ENCODE measurements at places on chromosomes 5 and 9.

GRCh38 chr9:111190347-111190746 is 139.7 kb downstream of the OR2K2 start:
- DNase-seq, result no peak

GRCh38 chr5:137836997-137837396 is 30.7 kb upstream of the MYOT start:
- DNase-seq, result no peak

DNA sequence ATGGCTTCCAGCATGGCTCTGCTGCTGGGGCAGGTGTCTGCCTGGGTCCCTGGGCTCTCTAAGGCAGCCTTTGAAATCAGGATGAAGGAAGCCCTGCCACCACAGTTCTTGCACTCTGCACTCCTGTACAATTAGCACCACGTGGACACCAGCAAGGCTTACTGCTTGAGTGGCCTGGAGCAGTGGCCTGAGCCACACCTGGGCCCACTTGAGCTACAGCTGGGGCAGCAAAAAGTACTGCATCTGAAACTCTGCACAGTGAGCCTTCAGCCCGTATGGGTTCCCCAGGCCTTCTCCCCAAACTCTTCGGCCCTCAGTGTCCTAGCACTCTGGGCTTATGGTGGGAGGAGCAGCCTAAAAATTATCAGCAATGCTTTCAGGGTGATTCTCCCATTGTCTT is 8.0 kb upstream of the INIP start:
- no peak for DNase-seq

- DNase-seq, result no peak
These were observed 10.1 kb downstream of the BRD3OS start for GRCh38 chr9:134035041-134036039.

GRCh38 chr5:172141949-172142319 is 46.1 kb downstream of the STK10 start:
- no peak for DNase-seq

- DNase-seq, result no peak
These were observed 107.0 kb upstream of the CLINT1 start for GRCh38 chr5:157965989-157966388.

DNA sequence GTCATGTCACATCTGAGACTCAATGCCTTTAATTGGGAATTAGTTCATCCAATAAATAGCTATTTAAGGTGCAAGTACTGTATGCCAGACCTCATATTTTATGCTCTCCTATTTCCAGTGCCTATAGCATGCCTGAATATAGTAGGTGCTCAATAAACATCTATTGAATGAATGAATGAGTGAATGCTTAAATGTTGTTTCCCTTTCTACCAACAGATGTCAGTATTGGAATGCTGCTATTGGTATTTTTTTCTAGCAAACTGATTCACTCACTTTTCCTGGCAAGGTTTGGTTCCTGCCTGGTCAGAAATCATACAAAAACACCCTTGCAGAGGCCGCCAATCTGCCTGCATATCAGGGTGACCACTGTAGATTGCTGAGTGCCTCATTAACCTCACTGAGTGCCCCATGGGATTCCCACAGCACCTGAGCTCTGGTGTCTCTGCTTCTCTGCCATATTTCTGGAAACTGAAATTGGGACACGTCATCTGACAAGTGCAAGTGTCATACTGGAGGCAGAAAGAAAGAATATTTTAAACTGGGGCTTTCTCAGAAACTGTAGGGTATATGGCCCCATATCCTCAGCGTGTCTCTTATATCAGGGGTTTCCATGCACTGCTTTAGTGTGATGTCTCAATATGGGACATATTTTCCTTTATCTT is 359.7 kb downstream of the TRIM32 start:
- no peak for DNase-seq

DNA sequence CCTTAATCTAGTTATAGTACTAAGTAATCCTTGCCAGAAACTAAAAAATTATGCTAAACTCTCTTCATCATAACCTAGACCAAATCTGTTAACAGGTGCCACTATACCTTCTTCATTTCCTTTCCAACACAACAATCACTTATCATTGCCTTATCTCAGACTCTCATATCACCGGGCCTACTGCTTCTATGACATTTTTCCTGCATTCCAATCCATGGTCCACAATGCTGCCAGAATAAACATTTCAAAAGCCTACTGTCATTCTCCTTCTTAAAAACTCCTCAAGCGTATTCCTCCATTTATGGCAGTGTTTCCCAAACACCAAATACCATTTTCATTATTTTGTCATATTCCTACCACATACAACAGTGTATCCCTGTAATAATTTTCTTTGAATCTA is 6.5 kb downstream of the PPP6C start:
- no peak for DNase-seq

GRCh38 chr5:122064992-122065391 is 13.1 kb downstream of the LOX start:
- DNase-seq, result no peak

DNA sequence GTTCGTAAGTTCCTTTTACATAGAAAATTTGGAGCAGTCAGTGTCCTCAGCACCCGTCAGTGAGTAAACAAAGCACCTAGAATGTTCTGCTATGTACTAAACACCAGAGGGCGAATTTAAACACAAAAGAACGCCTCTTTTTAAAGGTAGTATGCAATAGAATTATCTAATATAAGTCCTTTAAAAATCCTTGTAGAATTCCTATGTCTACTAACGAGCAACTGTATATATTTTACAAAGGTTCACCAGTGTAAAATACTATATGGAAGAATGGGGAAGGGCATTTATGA is 499 bp upstream of the TMEM232 start:
- DNase-seq, result no peak

DNA sequence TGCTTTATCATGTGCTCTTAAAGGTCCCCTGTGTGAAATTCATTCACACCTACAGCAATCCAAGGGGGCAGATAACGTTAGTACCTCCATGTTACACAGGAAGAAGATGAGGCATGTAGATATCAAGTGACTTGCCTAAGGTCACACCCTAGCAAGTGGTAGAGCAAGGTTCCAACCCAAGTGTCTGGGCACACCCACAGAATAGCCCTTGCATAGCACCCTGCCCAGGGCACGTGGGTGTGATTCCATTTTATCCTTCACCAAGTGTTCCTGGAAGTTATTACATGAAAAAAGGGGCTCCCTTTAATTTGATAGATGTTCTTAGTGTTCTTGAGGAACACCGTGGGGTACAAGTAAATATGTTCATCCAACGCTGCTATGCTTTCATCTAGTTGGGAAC is 4.9 kb downstream of the TMEM171 start:
- DNase-seq, result no peak

- no peak for DNase-seq
These were observed 82.2 kb downstream of the STK10 start for GRCh38 chr5:172105811-172106210.

DNA sequence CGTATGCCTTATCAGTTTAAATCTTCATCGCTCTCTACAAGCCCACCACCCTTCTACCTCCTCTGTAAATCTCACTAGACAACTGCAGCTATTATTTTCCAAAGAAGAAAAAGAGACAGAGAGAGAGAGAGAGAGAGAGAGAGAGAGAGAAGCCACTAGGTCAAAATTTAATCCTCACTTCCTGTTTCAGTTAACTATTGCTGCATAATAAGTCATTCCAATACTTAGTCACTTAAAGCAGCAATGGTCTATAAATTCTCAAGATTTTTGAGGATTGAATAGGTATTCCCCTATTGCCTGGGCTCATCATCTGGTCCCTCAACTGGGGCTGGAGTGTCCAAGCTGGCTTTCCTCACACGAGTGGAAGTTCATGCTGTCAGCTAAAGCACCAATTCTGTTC is 68.8 kb downstream of the ITGA1 start:
- no peak for DNase-seq

GRCh38 chr5:151772029-151772845 is 483 bp downstream of the G3BP1 start:
- DNase-seq, result peak; percentile 34
